Lung microvascular endothelial cell (primary cell): ENCODE measurements at places on chromosomes 5 and 9. TPM values are rescaled to one million over a fixed set of nuclear protein-coding genes. Genes with fewer than 3 reads are reported as not detected.

Gene SLC25A2
- total RNA-seq, result under 0.01 and 0.20 TPM in 2 replicates

Gene PTPA
- total RNA-seq, result 86.1 and 94.8 TPM in 2 replicates

Gene GKAP1
- 1.1 and 1.8 TPM in 2 replicates for total RNA-seq

Gene EIF4E1B
- total RNA-seq, result not detected in 2 replicates

Gene TRIM41
- 6.1 and 10.3 TPM in 2 replicates for total RNA-seq

Gene NDUFB6
- 33.3 and 34.1 TPM in 2 replicates for total RNA-seq

Gene MAMDC4
- 0.65 and 2.0 TPM in 2 replicates for total RNA-seq

Gene DMRT3
- not detected in 2 replicates for total RNA-seq

Gene EDIL3
- 0.40 and 0.44 TPM in 2 replicates for total RNA-seq

Gene BTNL9
- total RNA-seq, result under 0.01 TPM in 2 replicates

Gene TMEM38B
- total RNA-seq, result 5.0 and 6.3 TPM in 2 replicates
